ENCODE measurements at places on chromosomes 2 and 18.
A peak's percentile ranks its signal among the peaks of the same experiment; 100 is the strongest.

- DNase-seq: no peak
Measured at GRCh38 chr2:233430081-233430480, 75.8 kb downstream of the DGKD start.

GRCh38 chr2:216073773-216074172 lies 7.8 kb downstream of the PECR start:
- no peak for DNase-seq

DNA sequence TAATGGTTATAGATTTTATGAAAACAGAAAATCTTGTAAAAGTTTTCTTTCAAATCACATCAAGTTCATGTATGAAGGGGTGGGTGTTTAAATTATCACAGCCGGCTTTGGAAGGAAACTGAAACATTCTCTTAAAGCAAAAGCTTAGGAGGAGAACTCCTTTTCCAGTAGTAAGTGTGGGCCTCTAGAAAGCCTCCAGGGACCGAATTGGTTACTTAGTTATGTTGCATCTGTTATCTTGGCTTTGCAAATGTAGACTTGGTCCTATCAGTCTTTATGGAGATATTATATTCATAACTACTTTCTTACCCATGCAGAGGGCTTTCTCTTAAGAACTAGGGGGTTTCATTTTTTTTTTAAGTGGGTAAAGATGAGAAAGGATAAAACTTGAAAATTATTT lies 7.4 kb downstream of the NAB1 start:
- DNase-seq: no peak

DNA sequence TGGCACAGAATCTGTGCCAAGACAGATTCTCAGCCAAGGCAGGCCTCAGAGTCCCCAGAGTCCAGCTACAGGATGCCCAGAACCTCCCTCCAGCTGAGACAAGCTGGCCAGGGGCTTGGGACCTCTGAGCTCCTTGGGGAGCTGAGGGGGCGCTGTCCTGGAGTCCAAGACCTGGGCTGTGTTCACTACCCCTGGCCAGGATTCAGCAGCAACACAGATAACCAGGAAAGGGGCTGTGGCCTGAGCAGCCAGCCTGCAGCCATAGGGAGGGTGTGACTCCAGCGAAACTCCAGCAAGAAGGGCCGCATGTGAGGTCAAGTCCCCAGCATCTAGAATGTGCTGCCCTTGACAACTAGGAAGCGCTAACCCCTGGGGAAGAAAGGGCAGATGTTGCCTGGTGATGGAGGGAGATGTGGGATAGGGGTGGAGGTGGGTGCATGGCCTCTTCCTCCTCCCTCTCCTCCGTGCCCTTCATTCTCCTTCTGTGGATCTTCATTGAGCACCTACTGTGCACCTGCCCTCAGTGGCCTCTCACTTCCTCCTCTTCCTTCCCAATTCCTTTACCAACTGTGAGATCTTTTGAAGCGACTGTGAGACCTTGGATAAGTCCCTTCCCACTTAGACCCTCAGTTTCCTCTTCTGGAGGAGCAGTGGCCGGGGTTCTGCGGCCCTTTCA lies 7.7 kb upstream of the ARID5A start:
- no peak for DNase-seq

- no peak for DNase-seq
Measured at GRCh38 chr18:23136326-23137096, 1.2 kb downstream of the CABLES1 start.

GRCh38 chr2:240567137-240567871 lies 980 bp upstream of the RNPEPL1 start:
- peak; percentile 59 for DNase-seq

DNA sequence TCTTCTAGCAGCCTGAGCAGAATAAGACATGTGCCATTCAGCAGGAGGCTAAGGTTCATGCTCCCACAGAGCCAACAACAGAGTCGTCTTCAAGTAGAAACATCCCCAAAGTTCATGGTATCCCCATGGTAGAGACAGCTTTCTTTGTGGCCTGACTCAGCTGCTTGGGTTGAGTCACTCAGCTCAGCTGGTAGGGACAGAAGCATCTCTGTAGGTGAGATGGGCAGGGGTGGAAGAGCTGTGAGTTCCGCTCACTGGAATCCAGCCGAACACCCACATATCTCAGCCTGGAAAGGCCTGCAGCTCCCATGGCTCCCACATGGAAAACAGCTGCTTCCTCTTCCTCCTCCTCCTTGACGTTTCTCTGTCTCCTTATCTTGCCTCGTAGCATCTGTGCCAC lies 792.7 kb downstream of the RNF144A start:
- no peak for DNase-seq

GRCh38 chr2:239290618-239291474 lies 110.0 kb downstream of the HDAC4 start:
- no peak for DNase-seq

DNA sequence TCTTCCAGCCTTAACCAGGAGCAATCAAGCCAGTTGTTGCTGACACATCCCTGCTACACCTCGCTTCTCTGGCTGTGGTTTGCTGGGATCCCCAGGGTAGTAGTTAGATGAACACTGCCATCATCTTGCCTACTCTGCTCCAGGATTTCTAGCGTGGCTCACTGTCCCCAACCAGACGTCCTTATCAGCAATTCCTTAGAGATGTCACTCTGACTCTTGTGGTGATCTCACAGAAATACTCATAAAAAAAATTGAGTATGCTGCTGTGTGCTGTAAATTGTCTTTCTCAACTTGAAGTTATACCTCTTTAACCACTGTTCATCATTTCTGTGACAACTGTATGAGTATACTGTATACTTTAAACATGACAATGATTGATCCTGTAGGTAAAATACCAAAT lies 63.2 kb downstream of the PLCL1 start:
- no peak for DNase-seq

DNA sequence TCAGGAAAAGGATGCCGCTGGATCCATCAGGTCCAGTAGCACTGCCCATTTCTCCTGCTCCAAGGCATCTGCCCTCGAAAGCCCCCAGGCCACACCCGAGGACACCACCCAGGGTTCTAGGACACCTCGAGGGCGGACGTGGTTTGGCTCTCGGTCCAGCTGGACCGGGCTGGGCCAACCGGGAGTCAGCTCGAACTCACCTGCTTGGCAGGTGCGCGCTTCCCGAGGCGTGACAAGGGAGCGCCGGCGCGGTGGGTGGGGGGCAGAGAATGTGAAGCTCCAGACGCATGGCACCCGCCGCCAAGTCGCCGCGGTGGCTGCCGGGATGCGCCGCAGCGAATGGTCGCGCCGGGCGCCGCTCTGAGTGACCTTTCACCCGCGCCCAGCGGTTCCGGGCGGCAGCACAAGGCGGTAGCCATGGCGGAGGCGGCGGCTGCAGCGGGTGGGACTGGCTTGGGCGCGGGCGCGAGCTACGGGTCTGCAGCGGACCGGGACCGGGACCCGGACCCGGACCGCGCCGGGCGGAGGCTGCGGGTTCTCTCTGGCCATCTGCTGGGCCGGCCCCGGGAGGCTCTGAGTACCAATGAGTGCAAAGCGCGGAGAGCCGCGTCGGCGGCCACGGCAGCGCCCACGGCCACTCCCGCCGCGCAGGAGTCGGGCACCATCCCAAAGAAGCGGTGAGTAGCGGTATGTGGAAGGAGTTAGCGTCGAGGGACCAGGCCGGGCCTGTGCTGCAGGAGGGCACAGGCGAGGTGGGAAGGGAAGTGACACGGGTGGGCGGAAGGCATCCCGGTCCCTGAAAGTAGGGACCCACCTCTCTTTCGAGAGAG lies at the start of gene AGPS:
Gene AGPS (plus strand): TSS at position 401 of the 830 bp plus-strand sequence. CDS start 17 bp downstream, at position 418.
- DNase-seq: peak; percentile 86

DNA sequence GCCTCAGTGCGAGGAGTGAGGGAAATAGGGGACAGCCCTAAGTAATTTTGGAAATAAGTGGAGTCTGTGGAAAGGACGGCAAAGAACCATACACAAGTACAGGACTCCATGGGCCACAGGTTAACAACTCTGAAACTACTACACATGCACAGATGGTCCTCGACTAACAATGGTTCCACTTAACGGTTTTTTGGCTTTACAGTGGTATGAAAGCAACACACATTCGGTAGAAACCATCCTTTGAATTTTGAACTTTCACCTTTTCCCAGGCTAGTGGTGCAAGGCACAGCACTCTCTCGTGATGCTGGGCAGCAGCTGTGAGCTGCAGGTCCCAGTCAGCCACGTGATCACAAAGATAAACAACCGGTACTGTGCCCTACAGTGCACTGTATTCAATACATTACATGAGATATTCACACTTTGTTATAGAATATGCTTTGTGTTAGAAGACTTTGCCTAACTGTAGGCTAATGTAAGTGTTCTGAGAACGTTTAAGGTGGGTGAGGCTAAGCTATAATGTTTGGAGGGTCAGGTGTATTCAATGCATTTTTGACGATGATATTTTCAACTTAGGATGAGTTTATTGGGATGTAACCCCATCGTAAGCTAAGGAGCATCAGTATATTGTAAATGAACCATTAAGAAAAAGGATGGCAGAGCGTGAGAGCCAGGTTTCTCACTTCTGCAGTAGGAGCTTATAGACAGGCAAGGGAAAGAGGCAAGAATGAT lies 44.6 kb downstream of the TBC1D8 start:
- DNase-seq: no peak

GRCh38 chr2:168097431-168097830 lies 150.0 kb downstream of the STK39 start:
- DNase-seq: no peak

DNA sequence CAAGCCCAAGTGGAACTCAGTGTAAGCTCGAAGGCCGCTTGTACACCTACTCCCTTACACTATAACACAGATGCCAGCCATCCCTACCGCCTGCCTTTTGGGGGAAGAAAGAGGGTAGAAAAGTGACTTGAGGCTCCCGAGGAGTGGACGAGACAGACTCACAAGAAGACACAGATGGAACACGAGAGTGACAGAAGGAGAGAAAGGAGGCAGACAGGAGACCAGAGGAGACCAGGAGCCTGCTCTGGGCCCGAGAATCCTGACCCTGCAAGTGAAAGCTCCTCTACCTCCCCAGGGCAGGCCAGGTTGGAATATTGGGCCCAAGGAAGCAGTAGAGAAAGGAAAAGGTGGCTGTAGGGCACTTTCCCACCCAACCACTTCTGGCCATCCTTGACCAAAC lies 23.4 kb upstream of the TNS1 start:
- peak; percentile 9 for DNase-seq

- DNase-seq: no peak
Measured at GRCh38 chr2:118078734-118079133, 9.5 kb upstream of the INSIG2 start.

GRCh38 chr18:3444954-3445353 lies 5.0 kb upstream of the TGIF1 start:
- DNase-seq: no peak

DNA sequence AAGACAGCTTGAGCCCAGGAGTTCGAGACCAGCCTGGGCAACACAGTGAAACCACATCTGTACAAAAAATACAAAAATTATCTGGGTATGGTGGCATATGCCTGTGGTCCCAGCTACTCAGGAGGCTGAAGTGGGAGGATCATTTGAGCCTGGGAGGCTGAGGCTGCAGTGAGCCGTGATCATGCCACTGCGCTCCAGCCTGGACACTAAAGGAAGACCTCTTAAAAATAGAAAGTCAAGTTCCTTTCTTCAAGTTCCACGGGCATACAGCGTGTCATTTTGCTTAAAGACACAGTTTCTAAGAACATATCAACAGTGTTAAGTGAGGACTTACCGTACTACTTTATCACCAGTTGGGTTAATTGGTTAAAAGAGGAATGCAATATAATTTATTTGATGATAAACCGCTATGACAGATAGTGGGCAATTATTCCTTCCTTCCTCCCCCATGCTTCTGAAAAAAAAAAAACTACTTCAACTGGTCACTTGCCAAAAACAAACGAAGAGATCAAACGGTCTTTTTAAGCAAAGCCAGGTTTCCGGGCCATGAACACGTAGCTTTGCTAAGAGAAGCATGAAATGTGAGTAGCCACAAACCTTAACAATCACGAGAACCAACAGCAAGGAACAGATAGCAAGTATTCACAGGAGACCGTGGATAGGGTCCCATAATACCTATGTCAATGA lies 21.4 kb downstream of the AP1S3 start:
- DNase-seq: no peak

DNA sequence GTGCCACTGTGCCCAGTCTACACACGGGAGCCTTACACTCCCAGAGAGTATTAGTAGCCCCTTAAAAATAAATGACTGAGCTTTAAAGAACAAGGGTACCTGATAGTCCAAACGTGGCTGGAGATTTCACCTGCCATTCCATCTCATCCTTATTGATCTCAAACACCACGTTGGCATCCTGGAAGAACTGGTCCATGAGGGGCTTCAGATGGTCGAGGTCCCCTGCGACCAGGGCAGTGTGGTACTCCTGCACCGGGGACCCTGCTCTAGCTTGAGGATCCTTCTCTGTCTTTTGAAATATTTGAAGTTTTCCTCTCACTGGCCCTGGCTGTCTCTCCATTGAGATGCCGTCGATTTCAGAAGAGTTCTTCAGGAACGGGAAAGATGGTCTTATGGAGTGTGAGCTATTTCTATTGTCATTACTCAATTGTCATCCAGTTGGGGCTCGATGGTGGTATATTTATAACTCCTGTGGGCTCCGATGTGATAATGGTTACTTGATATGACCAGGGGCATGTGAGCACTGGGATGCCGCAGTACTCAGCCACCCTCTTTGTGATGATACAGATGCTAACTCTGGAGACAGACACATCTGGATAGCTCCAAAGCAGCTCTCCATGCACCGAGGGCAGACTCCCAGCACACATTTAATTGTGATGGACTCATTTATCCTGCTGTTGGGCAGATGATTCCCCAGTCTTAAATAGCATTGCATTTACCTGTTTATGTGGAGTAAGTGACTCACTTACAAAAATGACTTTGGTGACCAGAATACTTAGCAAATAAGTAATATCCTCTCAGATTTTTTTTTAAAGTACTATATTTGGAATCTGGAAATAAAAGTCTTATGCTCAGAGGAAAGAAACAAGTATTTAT lies 22.8 kb downstream of the ASB18 start:
- DNase-seq: no peak

DNA sequence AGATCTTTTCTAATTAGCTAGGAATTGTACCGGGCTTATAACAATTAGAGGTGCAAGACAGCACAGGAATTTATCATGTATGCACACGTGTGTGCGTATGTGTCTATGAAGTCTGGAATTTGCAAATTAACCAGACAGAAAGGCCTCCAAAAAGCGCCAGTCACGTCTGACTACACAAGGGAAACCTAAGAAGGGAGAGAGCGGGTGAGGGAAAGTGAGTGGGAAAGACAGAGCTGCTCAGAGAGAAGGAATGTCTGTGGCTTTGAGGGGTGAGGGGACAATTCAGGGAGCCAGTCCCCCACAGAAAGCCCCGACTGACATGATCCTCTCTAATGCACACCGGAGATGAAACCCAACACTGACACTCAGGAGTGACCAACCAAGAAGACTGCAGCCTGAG lies 197.7 kb upstream of the SH3BP4 start:
- DNase-seq: no peak

GRCh38 chr2:20212459-20212870 lies 12.5 kb downstream of the SDC1 start:
- DNase-seq: no peak

- no peak for DNase-seq
Measured at GRCh38 chr2:123785332-123785731, 239.8 kb upstream of the CNTNAP5 start.

All from activated CD4-positive, alpha-beta memory T cell treated with anti-CD3 and anti-CD28 coated beads, Interleukin-2, amount 10 ng/mL, durations not matched to agents 7 days and 5 days (primary cell).